ENCODE measurements at places on chromosomes 13 and 19. TPM values are rescaled to one million over a fixed set of nuclear protein-coding genes. Genes with fewer than 3 reads are reported as not detected.

The ADGRE1 gene
- total RNA-seq: not detected

The RYR1 gene
- not detected for total RNA-seq

The OR4F17 gene
- total RNA-seq: not detected

The AP2S1 gene
- 144 TPM for total RNA-seq

DNA sequence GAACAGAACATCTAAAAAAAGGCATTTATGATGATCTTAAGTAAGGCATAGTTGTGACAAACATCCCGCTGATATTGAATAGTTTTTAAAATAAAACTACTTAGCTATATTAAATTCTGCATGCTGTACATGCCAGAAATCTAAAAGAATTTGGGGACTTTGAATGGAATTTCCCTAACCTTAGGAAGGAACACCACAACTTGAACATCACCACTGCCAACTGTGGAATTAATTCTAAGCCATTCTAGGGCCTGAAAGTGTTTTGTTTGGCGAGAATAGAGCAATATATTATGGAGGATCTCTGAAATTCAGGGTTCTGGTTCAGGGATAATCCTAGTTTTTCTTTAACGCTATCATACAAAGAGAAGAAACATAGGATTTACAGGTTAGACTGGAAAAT is 17.8 kb upstream of the LATS2 start:
- no peak for DNase-seq

DNA sequence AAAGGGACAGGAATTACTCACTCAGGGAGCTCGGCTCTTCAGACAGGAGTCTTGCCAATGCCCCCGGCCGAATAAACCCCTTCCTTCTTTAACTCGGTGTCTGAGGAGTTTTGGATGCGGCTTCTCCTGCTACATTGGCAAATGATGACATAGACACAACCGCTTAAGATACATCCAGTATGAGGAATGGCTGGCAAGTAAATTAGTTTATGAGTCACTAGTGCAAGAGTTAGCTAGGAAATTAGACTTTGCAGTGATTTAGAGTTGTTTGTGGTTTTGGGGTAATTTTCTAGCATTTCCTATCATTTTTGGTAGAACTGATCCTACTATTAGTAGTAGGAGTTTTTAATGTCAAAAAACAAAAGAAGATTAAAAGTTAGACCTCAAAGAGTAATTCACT is 166.2 kb downstream of the SLITRK1 start:
- no peak for DNase-seq

- no peak for DNase-seq
Observed at GRCh38 chr19:8214802-8215201, 5.6 kb downstream of the CERS4 start.

GRCh38 chr13:40103864-40104263 is 448.4 kb downstream of the COG6 start:
- no peak for DNase-seq

- no peak for DNase-seq
Observed at GRCh38 chr13:41463838-41464602, 6.7 kb downstream of the RGCC start.

DNA sequence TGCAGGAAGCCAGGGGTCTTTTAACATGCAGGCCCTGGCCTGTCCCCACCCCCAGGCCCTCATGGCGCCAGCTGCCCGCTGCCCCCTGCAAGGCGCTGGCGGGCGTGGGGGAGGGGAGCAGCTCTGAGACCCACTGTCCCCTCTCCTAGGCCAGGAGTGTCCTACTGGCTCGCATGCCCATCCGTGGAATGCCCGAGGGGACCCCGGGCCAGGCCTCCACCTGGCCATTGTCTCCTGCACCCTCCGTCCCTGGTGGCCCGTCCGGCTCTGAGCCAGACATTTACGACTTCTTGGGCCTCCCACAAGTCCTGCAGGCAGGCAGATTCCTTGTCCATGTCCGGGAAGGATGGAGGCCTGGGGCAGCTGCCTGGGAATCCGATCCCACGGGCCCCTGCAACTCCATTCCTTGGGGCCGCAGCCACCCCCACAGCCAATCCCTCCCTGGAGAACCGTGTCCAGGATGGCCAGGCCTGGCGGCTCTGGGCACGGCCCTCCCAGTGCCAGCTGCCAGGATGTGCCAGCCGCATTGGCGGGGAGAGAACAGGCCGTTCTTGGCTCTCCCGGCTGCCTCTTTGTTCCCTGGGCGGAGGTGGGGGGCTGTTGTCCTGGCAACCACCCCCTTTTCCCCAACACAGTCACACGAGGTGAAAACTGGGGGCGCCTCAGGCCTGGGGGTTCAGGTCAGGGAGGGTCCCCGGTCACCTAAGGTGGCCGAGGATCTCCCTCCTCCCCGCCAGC is 10.5 kb upstream of the PLIN3 start:
- no peak for DNase-seq

DNA sequence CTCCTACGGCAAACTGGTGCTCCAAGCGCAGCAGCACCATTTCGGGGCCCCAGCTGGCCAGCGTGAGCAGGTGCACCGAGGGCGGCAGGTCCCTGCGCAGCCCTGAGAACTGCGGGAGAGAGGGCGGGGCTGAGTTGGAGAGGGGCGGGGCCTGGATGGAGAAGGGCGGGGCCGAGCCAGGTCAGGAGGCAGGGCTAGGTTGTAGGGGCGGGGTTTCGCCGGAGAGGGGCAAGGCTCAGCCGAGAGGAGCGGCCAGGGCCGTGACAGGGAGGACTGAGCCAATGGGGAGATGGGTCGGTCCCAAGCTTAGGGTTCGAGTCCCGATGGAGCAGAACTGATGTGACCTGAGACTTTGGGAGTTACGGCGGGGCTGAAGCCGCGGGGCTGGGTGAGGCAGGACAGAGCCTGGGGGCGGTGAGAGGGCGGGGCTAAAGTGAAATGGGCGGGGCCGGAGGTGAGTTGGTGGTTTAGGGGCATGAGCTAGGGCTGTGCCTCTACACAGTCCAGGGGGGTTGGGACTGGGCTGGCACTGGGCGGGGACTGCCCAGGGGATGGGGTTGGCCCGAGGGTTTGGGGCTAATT is 19.0 kb downstream of the MAN2B1 start:
- no peak for DNase-seq
